Stimulated activated CD8-positive, alpha-beta memory T cell treated with anti-CD3 and anti-CD28 coated beads, Interleukin-4, amount 100 ng/mL, for 4 hours (primary cell): ENCODE measurements at places on chromosomes 13 and 19.

DNA sequence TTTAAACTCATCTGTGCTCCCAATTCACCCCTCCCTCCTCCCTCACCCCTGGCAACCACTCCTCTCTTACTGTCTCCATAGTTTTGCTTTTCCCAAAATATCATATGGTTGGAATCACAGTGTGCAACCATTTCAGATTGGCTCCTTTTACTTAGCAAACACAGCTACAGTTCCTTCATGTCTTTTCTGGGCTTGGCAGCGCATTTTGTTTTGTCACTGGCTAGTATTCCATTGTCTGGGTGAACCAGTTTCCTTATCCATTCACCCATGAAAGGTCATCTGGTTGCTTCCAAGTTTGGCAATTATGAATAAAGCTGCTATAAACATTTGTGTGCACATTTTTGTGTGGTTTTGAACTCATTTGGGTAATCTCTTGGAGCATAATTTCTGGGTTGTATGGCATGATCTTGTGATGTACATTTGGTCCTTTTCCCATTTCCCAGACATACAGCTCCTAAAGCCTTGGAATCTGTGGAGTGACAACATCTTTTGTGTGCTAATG lies 23.9 kb upstream of the GAS6 start:
- no peak for DNase-seq

DNA sequence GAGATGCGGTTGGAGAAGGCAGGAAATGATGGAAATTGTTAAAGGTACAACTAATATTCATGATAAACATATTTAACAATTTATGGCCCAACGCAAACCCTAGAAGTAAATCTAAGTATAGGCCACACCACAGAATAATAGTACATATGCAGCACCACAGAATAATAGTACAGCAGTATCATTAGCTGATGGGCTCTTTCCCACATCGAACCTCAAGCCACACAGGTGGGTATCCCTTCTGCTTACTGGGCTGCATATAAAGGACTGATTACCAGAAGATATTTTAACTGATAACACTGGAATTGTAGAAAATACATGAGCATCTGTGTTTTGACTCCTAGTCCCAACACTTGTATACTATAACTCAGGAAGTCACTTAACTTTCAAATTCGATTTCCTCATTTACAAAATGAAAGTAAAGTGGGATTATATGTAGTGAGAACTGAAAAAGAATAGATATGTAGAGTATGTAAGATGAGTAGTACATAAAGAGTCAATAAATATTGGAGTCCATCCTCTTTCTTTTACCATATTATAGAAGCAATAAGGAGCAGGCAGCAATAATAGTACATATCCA lies 91.5 kb downstream of the TSC22D1 start:
- DNase-seq: no peak

GRCh38 chr13:77345150-77345780 lies 18.4 kb upstream of the MYCBP2 start:
- no peak for DNase-seq

GRCh38 chr13:98480915-98481877 lies 95.7 kb downstream of the STK24 start:
- DNase-seq: no peak

DNA sequence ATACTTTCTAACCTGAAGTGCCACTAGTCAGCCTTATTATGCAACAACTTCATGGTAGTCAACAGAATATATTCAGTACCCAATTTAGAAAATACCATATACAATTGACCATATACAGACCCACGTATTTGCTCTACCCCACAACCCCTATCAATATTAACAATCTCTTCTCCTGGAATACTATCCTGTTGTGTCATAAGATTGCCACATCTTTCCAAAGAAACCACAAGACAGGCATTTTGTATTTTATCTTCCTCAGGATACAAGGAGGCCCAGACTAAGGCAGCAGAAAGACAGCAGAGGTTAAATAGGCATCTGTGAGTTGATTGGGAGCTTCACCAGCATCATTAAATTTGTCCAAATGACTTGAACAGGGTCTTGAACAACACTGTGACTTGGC lies 4.5 kb downstream of the SPART start:
- DNase-seq: no peak

GRCh38 chr13:76516586-76516985 lies 369.6 kb downstream of the KCTD12 start:
- DNase-seq: no peak

GRCh38 chr13:98738213-98738612 lies 14.3 kb downstream of the SLC15A1 start:
- no peak for DNase-seq

DNA sequence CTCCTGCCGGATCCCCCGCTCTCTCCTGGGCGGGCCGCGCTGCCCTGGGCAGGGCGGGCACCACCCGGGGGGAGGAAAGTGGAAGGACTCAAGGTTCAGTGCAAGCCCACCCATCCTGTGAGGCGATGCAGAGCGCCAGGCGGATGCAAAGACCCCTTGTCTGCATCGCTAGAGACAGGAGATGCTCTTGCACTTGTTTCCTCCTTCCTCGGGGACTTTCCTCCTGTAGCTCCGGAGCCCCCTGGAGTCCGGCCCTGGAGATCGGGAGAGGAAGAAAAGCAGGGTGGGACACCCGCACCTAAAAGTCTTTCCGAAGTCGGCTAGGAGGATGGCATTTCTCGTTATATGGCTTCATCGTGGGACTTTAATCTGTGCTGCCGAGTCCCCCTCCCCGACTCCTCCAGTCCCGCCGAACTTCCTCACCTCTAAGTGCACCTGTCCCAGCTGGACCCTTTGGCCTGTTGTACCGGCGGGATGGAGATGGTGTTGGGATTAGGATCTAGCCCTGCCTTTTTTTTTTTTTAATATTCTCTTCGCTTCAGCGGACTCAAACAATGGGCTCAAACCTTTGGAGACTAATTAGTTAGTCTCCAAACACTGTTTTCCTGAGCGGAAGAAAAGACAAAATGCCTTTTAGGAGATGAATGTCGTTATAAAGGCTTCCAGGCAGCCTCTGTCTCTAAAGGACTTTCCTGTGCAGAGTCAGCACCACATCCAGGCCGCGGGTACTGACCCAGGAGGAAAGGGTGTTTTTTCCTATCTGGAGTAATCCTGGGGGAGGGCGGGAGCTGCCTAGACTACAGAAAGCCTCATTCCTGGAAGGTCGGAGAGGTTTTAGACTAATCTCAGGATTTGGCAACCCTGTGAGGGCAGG lies 725 bp downstream of the FAM124A start:
- no peak for DNase-seq
